Activated T-helper 2 cell treated with anti-CD3 and anti-CD28 coated beads, Interferon-gamma antibody, Interleukin-2, Interleukin-4, amounts not matched to agents 10 μg/mL and 5 μg/mL and 100 μg/mL, durations not matched to agents 14 hours and 24 hours and 36 hours (primary cell): ENCODE measurements at places on chromosomes 1 and 21. TPM values are rescaled to one million over a fixed set of nuclear protein-coding genes. Genes with fewer than 3 reads are reported as not detected.

GRCh38 chr1:37012226-37012625 lies 22.1 kb downstream of the GRIK3 start:
- no peak overlapping the region for H3K27ac ChIP-seq
- no peaks in the 10 kb centered on the region for H3K27me3 ChIP-seq
- no peaks in the 10 kb centered on the region for H3K36me3 ChIP-seq
- no peaks in the 10 kb centered on the region for H3K4me1 ChIP-seq
- no peak overlapping the region for H3K4me3 ChIP-seq
- DNase-seq = no peak

GRCh38 chr21:38490411-38491020 lies 7.8 kb downstream of the ERG start:
- no peak overlapping the region for H3K4me3 ChIP-seq
- no peak for DNase-seq
- no peaks in the 10 kb centered on the region for H3K36me3 ChIP-seq
- H3K27me3 ChIP-seq = peaks cover 76% of the 10 kb centered on the region

- no peak for DNase-seq
- peaks cover 10% of the 10 kb centered on the region for H3K4me1 ChIP-seq
- no peak overlapping the region for H3K27ac ChIP-seq
- H3K27me3 ChIP-seq = peaks cover 17% of the 10 kb centered on the region
- H3K36me3 ChIP-seq = no peaks in the 10 kb centered on the region
These were observed 633.8 kb downstream of the PTPRC start for GRCh38 chr1:199272628-199273086.

DNA sequence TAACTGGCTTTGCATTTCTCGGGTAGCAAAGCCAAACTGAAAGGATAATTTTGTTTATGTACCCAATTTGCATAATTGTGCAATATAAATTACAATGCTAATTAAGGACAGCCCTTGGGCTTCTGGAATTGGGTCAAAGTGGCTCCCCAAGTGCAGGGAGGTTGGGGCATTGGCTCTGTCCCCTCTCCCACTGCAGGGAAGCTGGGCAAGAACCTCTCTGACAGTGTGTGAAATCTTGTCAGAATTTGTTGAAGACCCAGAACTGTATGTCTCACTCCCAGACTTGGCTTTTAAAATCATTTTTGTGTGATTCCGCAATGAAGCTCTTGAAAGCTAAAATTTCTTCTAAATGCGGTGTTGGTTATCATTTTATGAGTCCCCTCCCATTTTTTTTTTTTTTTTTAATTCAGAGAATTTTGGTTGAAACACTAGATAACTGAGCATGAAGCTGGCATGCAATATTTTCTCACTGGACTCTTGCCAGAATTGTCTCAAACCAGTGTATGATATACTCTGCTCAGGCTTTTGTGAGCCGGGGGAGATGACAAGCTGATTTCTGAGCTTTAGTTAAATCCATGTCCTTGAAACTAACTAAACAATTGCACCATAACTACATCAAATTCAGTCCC lies 878.9 kb upstream of the CXADR start:
- no peaks in the 10 kb centered on the region for H3K27me3 ChIP-seq
- no peaks in the 10 kb centered on the region for H3K36me3 ChIP-seq
- no peak for DNase-seq

GRCh38 chr1:194795917-194796593 lies 1609.6 kb upstream of the B3GALT2 start:
- no peak for DNase-seq
- no peaks in the 10 kb centered on the region for H3K27me3 ChIP-seq
- no peaks in the 10 kb centered on the region for H3K36me3 ChIP-seq

- H3K4me1 ChIP-seq = peaks cover 37% of the 10 kb centered on the region
- H3K36me3 ChIP-seq = no peaks in the 10 kb centered on the region
- no peak overlapping the region for H3K4me3 ChIP-seq
- no peaks in the 10 kb centered on the region for H3K27me3 ChIP-seq
These were observed 272.2 kb upstream of the B3GALT2 start for GRCh38 chr1:193458628-193459027.

- DNase-seq = no peak
- peaks cover 43% of the 10 kb centered on the region for H3K4me1 ChIP-seq
- H3K27ac ChIP-seq = no peak overlapping the region
- H3K27me3 ChIP-seq = no peaks in the 10 kb centered on the region
- H3K36me3 ChIP-seq = peaks cover 3% of the 10 kb centered on the region
- peak overlapping the region; percentile 65 for H3K4me3 ChIP-seq
These were observed 1.7 kb downstream of the SSX2IP start for GRCh38 chr1:84688463-84689061.

DNA sequence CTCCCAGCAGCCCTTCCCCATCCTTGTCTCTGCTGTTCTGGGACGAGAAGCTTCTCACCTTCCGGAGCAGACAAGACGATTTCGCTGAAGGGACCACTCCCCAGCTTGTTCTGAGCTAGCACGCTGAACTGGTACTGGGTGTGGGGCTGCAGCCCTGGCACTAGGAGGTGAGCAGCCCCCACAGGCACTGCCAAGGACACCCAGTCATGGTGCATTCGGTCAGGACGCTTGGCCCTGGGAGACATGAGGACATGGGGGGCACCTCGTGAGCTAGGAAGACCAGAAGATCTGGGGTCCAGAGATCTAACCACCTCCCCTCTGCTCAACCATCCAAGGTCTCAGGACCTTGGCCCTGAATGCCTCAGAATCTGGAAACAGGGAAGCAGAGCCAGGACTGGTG lies 5.3 kb upstream of the TAGLN2 start:
- no peak overlapping the region for H3K4me3 ChIP-seq
- no peak overlapping the region for H3K27ac ChIP-seq
- peaks cover 5% of the 10 kb centered on the region for H3K27me3 ChIP-seq
- H3K4me1 ChIP-seq = peaks cover 7% of the 10 kb centered on the region

GRCh38 chr1:47521034-47521881 lies 83.4 kb downstream of the FOXD2 start:
- no peaks in the 10 kb centered on the region for H3K4me1 ChIP-seq
- no peaks in the 10 kb centered on the region for H3K36me3 ChIP-seq
- H3K27me3 ChIP-seq = peaks cover 17% of the 10 kb centered on the region
- no peak for DNase-seq
- H3K4me3 ChIP-seq = no peak overlapping the region
- no peak overlapping the region for H3K27ac ChIP-seq

The IL24 gene
- total RNA-seq = 3.1 and 3.4 TPM in 2 replicates

DNA sequence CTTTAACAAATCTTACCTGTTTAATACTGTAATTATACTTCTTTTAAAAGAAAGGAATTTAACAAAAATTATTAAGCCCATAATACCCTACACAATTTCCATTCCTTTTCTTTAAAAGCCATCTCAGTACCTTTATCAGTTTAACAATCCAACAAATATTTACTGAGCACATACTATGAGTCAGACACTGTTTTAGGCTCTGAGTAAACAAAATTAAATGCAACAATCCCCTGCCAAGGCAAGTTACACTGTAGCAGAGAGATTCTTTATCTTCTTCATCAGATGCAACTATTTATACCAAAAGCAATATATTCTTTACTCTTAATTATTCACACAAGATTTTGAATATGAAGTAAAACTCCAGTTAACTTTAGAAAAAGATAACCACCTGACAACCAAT lies 12.0 kb downstream of the DENND1B start:
- DNase-seq = no peak
- H3K27me3 ChIP-seq = no peaks in the 10 kb centered on the region

- no peak overlapping the region for H3K27ac ChIP-seq
- no peaks in the 10 kb centered on the region for H3K36me3 ChIP-seq
These were observed 98.2 kb upstream of the C1orf87 start for GRCh38 chr1:60171801-60172200.

DNA sequence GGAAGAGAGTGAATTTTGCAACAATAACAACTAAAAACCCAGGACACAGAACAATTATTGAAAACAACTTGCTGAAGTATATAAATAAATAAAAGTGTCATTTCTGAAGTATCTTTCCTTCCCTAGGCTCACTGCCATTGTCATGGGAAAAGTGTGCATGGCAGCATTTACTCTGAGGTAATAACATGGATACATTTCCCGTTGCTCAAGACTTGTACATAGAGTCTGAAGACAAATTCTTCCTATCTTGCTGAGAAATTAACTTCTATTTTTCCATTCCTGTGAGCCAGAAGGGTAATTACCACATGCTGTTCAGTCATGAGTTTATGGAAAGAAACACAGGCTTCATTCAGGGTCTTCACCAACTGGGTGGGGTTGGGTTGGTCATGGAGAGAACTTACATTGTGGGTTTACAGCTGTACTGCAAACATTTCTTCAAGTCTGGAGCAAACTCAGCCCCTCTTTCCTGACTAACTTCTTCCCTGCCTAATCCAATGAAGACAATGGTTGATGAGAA lies 32.2 kb downstream of the ST6GALNAC3 start:
- DNase-seq = no peak
- no peak overlapping the region for H3K27ac ChIP-seq
- no peak overlapping the region for H3K4me3 ChIP-seq
- H3K27me3 ChIP-seq = peaks cover 43% of the 10 kb centered on the region
- no peaks in the 10 kb centered on the region for H3K36me3 ChIP-seq

DNA sequence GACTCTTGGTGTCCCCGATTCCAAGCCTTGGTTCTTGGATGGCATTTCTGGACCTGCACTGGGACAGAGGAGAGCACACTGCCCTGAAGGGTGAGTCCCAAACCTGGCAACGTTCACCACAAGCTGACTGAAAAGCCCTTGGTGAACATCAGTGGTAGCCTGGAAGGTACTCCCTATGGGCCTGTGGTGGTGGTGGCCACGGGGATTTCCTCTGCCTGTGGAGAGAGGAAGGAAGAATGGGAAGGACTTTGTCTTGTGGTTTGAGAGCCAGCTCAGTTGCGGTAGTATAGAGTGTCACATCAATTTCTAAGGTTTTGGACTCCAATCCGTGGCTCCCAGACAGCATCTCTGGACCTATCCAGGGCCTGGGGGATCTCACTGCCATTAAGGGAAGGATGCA lies 50.7 kb downstream of the DNAH14 start:
- no peak for DNase-seq
- no peak overlapping the region for H3K27ac ChIP-seq
- H3K36me3 ChIP-seq = no peaks in the 10 kb centered on the region
- H3K4me3 ChIP-seq = no peak overlapping the region
- H3K4me1 ChIP-seq = peaks cover 3% of the 10 kb centered on the region

DNA sequence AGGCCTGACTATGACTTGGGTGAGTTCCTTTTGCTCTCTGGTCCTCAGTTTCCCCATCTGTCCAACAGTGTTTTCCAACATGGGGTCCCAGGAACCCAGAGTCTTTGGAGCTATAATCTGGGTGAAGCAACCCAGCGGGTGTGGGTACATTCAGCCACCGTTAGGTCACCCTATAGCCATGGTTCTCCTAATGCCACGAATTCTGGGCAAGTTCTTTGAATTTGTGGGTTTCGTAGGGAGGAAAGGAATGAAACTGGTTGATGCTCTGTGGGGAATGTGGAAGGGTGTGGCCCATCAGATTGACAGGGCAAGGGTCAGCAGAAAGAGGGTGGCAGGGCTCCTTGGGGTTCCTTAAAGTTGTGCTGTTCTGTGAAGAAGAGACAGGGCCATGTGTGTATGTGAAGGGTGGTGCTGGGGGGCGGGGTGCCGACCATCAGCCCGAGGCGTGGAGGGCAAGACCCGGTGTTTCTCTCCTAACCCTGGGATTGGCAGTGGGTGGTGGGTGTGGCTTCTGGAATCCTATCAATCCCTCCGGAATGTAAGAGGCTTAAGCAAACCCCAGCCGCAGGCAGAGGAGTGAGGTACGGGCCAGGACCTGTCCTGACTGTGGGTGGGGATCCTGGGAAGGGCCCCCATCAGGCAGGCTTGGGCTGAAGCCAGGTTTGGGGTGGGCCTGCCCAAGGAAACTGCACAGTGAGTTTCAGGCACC lies 35.5 kb upstream of the ZNF362 start:
- DNase-seq = no peak
- H3K27ac ChIP-seq = no peak overlapping the region
- H3K4me3 ChIP-seq = no peak overlapping the region
- peaks cover 6% of the 10 kb centered on the region for H3K36me3 ChIP-seq
- H3K27me3 ChIP-seq = peaks cover 3% of the 10 kb centered on the region

The RNF186 gene
- not detected in 2 replicates for total RNA-seq

GRCh38 chr1:231817801-231818200 lies 191.2 kb downstream of the DISC1 start:
- no peaks in the 10 kb centered on the region for H3K27me3 ChIP-seq
- no peaks in the 10 kb centered on the region for H3K4me1 ChIP-seq
- no peak for DNase-seq
- H3K4me3 ChIP-seq = no peak overlapping the region

- H3K36me3 ChIP-seq = no peaks in the 10 kb centered on the region
- DNase-seq = no peak
- no peaks in the 10 kb centered on the region for H3K4me1 ChIP-seq
- no peak overlapping the region for H3K4me3 ChIP-seq
- H3K27ac ChIP-seq = no peak overlapping the region
- no peaks in the 10 kb centered on the region for H3K27me3 ChIP-seq
These were observed 231.2 kb downstream of the DSCAM start for GRCh38 chr21:40615505-40616376.

The OR2T2 gene
- not detected in 2 replicates for total RNA-seq

DNA sequence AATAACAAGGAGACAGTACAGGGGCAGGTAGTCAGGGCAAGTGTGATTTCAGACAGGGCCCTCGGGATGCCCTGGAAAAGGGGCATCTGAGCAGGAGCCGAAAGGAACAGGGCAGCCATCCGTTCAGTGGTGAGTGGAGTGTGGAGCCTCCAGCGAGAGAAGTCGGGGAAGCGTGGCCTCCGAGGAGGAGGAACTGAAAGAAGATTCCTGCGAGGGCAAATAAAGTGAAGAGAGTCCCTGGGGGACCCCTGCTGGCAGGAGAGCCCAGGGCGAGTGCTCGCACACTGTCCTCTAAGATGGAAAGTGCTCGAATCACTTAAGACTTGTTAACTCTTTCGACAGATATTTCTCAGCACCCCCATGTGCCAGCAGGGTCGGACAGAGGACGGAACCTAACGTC lies 3.5 kb upstream of the UTS2 start:
- H3K4me1 ChIP-seq = peaks cover 3% of the 10 kb centered on the region
- no peaks in the 10 kb centered on the region for H3K36me3 ChIP-seq
- no peak overlapping the region for H3K4me3 ChIP-seq
- H3K27ac ChIP-seq = no peak overlapping the region
- DNase-seq = no peak

The SHISAL2A gene
- total RNA-seq = 1.9 and 2.5 TPM in 2 replicates

- H3K4me3 ChIP-seq = no peak overlapping the region
- H3K27me3 ChIP-seq = peaks cover 11% of the 10 kb centered on the region
- H3K4me1 ChIP-seq = peaks cover 4% of the 10 kb centered on the region
- H3K27ac ChIP-seq = no peak overlapping the region
- no peak for DNase-seq
These were observed 149.0 kb upstream of the RAB4A start for GRCh38 chr1:229121845-229122436.
